Caudate nucleus (tissue), 63 donors: ENCODE measurements at places on chromosomes 5 and 9.

GRCh38 chr9:108953983-108954574 is 19.9 kb downstream of the ABITRAM start:
- no peak for DNase-seq

- no peak for DNase-seq
Measured at GRCh38 chr9:96523374-96523773, 73.4 kb downstream of the HABP4 start.

DNA sequence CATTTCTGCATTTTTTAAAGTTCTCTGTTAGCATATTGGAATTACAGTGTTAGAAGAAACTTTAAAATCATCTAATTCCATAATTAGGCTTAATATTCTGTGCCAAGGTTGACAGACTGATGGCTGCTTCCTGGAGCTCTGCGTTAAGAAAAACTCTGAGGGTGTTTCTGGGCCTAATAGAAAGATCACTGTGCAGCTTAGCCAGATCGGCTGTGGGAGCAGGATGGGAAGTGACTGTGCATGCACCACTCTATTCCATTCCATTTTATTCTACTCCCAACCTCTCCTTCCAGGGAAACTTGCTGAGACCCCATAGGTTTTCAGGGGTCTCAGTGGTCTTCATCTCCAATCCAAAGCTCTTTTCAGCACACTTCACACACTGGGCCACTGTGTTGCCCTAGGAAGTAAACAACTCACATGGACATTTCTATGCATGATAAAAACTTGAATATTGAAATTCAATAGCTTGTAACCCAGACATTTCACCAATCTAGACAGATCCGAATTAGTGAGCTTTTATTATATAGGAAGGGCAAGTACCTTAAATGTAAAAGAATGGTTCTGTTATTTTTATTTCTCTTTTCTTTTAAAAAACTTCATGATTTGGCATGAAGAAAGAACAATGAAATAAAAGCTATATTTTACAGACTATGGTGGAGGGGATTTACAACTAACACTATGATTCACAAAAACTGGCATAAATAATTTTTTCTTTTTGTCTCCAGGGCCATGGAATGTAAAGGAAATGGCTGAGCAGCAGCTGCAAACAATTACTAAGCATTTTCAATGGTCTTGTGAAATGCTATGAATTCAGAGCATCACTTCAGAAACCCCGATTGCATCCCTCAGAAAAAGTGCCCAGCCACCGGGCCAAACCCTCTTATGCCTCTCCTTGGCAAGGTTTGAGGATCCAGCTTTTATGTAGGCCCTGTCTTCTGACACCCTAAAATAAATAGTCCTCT is 51.4 kb upstream of the DAB2 start:
- no peak for DNase-seq

DNA sequence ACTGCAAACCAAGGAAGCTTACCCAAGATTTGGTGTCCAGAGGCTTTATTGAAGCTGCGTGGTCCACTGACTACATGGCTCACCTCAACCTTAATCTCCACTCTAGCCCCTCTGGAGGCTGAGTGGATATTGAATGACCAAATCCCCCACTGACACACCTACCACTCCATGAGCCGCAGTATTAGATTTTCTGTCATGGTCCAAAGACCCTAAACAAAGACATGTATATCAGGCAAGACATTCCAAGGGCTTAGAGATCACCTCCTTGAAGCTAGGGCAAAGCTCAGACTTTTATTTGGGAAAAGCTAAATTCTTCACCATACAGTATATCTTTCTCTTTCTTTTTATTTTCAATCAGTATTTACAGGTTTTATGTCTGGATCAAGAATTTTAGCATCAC is 346.2 kb upstream of the CTNND2 start:
- no peak for DNase-seq

- no peak for DNase-seq
Measured at GRCh38 chr9:77392328-77392727, 215.0 kb downstream of the VPS13A start.

DNA sequence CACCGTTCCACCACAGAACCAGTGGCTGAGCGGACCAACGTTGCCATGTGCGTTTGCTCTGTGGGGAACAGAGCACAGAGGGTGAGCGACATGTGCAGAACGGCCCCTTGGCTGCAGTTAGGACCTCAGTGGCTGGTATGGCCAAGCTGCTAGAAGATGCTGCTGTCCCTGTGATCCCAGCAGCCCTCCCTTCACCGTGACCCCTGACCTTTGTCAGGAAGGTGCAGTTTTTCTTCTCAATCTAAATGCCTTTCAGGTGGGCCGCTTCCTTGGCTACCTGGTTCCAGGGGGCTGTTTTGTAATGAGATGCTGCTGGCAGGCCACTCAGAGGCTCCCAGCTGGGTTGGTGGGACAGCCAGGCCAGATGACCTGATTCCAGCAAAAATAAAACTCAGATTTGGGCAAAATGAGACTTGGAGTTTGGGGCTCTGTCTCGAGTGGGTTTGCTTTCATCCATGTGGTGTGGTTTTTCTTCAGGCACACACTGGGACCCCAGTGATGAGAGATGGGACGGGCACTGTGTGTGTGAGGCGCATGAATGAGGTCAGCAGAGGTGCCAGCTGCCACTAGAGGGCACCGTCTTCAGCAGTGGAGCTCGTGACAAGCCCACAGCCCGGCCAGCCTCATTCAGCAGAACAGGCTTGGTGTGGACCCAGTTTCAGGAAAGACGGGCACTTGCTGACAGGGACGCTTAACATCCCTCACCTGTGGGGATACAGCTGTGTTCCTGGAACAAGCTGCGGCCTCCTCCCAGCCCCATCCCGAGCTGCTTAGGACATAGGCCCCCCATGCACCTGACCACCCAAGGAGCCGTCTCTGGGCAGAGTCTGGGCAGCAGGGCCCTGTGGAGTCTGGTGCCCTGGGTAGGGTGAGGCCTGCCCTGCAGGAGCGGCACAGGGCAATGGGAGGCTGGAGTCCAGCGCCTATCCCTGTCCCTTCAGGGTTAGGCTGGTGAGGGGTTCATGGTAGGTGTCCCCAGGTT is 4.1 kb downstream of the MRPS2 start:
- DNase-seq = peak; percentile 27

- no peak for DNase-seq
Measured at GRCh38 chr9:107044872-107045271, 181.9 kb downstream of the ZNF462 start.

DNA sequence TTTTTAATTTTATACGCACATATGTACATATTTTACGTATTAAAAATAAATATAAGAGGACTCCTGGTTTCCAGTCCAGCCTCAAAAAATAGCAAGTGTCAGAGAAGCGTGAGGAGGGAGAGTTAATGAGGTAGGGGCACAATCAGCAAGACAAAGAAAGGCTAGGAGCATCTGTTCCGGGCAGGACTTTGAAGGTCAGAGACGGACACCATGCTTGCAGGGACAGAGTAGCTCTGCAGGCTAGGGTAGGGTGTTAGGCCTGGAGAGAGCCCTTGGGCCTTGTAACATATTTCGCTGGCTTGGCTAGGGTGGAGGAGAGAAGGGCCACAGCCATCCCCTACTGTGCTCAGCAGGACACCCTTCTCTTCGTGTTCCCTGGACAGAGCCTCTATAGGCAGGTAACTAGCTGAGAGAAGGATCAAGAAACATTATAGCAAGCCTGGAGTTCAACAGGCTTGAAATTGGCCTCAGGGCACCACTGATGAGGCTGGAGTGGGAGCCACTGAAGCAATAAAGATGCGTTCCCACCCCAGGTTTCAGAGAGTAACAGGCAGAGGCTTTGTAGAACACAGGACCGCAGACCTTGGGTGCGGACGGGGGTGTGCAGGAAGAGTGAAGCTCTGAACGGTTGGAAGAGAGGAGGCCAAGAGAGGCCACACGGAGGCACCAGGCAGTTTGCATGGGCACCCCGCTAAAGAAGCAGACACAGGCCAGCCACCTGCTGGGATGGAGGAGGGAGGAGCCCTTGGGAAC is 9.7 kb upstream of the IPPK start:
- no peak for DNase-seq

DNA sequence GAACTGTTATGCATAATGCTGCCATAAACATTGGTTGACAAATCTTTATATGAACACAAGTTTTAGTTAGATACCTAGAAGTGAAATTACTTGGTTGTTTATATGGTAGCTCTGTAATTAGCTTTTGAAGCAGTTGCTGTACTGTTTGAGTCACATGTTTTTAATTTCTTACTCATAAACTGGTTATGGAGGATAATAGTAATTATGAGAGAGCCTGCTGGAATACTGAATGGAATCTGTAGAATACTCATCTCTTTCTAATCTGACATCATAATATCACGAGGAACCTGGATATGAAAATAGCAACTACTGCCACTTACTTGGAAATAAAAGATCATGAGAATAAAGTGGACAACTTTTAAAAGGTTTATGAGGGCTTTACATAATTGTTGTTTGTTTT is 509.2 kb downstream of the CETN3 start:
- no peak for DNase-seq

- DNase-seq = no peak
Measured at GRCh38 chr9:13352451-13352979, 73.0 kb upstream of the MPDZ start.

GRCh38 chr9:96867079-96867804 is 12.9 kb upstream of the ZNF782 start:
- no peak for DNase-seq

DNA sequence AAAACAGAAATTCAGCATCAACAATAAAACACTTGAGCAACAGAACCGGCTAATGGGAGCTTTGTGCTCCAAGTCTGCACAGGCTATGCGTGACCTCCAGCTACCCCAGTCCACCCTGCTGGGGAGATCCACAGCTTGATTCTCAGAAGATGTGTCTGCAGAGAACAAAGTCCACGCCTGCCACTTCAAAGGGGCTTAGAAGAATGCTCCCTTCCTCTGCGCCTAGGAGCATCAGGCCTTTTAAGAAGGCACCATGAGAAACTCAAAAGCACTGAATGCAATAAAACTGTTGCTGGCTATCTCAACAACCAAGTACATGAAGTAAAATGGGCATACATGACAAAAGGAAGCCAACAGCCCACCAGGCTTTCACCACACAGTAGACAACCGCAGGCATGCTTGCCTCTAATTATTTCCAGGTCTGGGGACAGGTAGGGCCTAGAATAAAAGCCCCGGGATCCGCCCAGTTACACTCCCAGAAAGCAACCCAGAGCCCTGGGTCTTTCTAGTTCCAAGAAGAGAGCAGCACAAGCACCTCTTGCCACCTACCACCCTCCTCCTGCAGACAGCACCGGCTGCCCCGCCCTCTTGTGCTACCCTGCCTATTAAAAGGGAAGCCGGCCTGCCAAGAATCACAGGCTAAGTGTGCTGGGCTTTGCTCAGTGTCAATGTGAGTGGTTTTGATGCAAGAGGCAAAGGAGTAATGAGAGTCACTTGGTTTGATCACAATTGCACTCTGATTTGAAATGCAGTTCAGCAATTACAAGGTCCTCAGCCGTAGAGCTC is 123.2 kb downstream of the SPOCK1 start:
- no peak for DNase-seq

DNA sequence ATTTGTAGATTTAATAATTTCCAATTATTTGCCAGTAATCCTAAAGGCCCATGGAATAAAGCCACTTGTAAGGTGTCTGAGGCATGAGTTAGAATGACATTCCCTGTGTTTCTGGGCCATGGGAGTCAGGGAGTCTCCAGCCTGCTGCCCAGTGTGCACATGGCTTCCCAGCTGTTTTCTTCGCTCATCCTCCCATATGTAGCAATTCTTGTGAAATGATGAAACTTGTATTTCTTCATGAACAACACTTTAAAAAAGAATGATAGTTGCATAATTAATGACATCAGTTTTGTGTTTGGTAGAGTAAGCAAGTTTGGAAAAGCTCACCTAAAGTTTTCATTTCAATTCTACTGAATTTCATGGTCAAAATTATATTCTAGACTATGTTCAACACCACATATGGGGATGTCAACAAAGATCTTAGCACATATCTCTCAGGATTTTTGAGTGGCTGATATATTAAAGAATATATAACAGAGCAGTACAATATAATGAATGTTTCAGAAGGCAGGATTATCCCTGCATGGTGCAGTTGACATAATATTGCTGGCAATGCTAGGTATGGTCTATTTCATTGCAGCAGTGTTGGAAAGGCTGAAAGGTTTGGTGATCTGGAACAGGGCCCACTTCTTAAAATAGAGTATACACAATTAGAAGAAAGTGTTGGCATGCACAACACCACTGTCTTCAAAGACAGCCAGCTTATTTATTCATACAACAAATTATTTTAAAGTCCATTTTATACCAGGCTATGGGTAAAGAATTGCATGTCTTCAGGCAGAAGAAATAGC is 44.7 kb downstream of the GRIN3A start:
- DNase-seq = no peak

GRCh38 chr9:68785965-68786364 is 80.9 kb downstream of the PIP5K1B start:
- DNase-seq = no peak

DNA sequence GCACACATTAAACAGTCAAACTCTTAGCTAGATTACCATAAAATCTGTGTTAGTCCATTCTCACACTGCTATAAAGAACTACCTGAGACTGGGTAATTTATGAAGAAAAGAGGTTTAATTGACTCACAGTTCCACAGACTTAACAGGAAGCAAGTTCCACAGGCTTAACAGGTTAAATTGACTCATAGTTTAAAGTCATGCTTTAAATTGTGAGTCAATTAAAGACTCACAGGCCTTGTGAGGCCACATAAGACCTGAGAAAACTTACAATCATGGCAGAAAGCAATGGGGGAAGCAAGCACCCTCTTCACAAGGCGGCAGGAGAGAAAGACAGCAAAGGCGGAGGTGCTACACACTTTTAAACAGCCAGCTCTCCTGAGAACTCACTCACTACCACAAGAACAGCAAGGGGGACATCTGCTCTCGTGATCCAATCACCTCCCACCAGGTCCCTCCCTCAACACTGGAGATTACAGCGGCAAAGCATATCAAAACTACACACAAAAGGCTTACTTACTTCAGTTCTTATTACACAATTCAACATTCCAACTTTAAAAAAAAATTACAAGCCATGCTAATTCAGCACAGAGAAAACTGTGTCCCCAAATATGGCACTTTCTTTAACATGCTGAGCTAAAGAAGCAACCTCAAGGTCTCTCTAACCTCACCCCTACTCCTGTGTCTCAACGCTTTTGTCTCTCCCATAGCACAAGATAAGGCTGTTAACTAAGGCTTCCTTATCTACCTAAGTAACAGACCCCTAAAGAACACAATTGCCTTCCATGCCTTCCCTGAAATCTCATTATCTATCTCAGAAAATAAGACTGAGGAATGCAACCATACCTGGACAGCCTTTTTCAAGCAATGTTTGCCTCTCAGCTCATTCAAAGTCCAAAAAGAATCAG is 805.1 kb downstream of the NR2F1-AS1 start:
- DNase-seq = no peak

DNA sequence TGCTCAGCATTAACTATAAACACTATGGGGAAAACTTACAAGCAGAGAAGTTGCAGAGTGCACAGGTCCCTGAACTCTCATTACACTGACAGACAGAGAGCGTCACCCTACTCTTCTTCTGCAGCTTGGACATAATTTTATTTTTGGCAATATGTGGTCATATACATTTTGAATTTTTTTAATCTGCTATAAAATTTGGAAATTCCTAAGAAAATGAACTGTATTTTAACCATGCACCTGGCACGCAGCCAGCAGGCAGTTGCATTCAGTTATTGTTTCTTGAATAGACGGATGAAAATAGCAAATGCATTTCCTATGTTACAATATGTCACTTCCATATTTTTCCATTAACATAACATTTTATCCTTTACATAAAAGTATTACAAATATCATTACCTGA is 100.2 kb downstream of the SLC25A46 start:
- DNase-seq = no peak

- no peak for DNase-seq
Measured at GRCh38 chr5:15260356-15261268, 239.4 kb upstream of the FBXL7 start.
